Hepatocyte (in vitro differentiated cells): ENCODE measurements at places on chromosomes 11 and 22.

DNA sequence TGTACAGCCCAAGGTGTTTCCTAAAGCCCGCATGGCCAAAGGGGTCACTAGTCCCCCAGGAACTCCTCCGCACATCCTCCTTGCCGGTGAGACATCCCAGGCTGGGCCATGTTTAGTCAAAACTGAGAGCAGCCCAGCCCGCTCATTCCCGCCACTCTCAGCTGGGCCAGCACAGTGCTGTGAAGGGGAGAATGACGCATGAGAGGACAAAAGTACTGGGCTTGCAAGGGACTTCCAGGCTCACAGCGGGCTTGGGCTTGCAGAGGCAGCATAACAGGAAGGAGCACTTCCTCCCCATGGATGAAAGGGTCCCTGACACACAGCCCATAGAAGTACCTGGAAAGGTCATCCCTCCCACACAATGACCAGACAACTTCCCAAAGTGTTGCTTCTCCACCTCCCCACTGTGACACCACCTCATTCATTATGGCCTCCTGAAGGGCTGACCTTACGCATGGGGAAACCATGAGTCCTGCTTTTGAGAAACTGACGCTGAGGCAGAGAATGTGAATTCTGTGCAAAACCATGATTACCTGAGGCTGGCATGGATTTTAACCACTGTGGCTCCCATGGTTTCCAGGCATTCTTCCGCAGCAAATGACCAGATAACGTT lies 19.1 kb downstream of the ETS1 start:
- no peak overlapping the region for H3K4me3 ChIP-seq
- H3K4me1 ChIP-seq: no peaks in the 10 kb centered on the region
- DNase-seq: no peak
- H3K36me3 ChIP-seq: no peaks in the 10 kb centered on the region
- no peak overlapping the region for H3K27ac ChIP-seq

GRCh38 chr11:61491736-61492395 lies 16.7 kb upstream of the LRRC10B start:
- no peak overlapping the region for H3K4me3 ChIP-seq
- no peak overlapping the region for H3K27ac ChIP-seq
- peaks cover 24% of the 10 kb centered on the region for H3K4me1 ChIP-seq
- DNase-seq: no peak
- H3K36me3 ChIP-seq: no peaks in the 10 kb centered on the region
- no peaks in the 10 kb centered on the region for H3K27me3 ChIP-seq

DNA sequence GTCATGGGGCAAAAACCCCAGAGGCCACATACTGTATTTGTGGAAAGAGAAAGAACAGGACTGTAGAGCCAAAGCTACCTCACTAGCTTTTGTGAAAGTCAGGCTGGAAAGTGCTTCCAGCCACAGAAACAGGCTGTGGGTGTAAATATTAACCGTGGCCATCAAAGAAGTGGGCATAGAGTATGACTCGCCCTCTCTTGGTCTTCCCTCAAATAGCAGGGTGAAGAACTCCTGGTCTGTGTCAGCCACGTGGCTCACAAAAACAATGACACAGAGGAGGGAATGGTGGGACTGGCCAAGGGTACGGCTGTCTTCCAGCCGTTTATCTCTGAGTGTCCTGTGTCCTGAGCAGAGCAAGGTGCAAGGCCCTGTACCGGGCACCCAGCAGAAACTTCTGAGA lies 37.6 kb upstream of the UBASH3B start:
- H3K4me1 ChIP-seq: no peaks in the 10 kb centered on the region
- H3K27me3 ChIP-seq: no peaks in the 10 kb centered on the region
- DNase-seq: no peak
- H3K36me3 ChIP-seq: no peaks in the 10 kb centered on the region
- no peak overlapping the region for H3K4me3 ChIP-seq
- H3K27ac ChIP-seq: no peak overlapping the region

- no peaks in the 10 kb centered on the region for H3K27me3 ChIP-seq
- no peak overlapping the region for H3K27ac ChIP-seq
- H3K4me1 ChIP-seq: peaks cover 5% of the 10 kb centered on the region
- DNase-seq: no peak
- H3K36me3 ChIP-seq: no peaks in the 10 kb centered on the region
- no peak overlapping the region for H3K4me3 ChIP-seq
Measured at GRCh38 chr11:2167141-2168045, 4.2 kb downstream of the TH start.

DNA sequence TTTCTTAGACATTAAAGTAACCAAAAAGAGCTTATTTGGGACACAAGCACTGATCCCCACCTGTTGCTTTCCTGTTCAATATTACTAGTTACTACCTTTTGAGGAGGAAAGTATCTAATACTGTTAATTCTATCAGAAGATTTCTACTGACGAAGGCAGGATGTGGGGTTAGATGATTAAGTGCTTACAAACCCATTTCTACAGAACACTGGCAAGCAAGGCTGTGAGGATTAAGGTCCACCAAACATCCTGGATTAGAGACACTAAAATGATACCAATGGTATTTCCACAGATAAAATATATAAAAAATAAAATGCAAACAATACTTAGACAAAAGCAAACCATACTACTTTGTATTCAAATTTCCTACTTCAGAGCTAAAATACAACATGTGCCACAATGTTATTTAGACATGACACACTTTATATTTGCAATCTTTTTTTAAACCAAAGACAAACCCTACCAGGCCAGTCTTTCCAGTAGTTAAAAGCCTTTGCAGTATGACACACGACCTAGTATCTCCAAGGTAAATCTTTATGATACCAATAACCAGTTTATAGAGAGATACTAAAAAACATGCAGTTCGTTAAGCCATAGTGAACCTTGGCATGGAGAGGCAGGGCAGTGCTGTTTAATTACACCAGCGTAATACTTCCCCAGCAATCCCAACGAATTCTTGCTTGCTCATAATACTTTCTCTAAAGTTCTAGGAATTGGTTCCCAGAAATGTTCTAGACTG lies 71.2 kb upstream of the TP53AIP1 start:
- H3K4me1 ChIP-seq: peaks cover 4% of the 10 kb centered on the region
- H3K36me3 ChIP-seq: no peaks in the 10 kb centered on the region
- DNase-seq: peak; percentile 54

DNA sequence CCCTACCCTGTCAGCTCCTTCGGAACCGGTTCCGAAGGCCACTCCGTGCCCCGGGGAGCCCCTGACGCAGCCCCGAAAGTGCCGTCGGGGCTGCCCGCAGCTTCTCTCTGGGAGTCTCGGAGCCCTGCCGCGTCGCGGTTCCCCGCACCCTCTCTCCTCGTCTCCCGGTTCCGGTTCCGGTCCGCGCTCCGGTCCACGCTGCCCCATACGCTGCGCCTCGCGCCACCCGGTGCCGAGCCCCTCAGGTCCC lies 618 bp downstream of the MTA2 start:
- H3K4me3 ChIP-seq: peak overlapping the region; percentile 39
- DNase-seq: no peak
- H3K27ac ChIP-seq: peak overlapping the region; percentile 92
- no peaks in the 10 kb centered on the region for H3K27me3 ChIP-seq

- H3K27me3 ChIP-seq: no peaks in the 10 kb centered on the region
- peaks cover 29% of the 10 kb centered on the region for H3K4me1 ChIP-seq
- H3K4me3 ChIP-seq: no peak overlapping the region
- no peak for DNase-seq
Measured at GRCh38 chr11:45267652-45268299, 18.4 kb downstream of the SYT13 start.

DNA sequence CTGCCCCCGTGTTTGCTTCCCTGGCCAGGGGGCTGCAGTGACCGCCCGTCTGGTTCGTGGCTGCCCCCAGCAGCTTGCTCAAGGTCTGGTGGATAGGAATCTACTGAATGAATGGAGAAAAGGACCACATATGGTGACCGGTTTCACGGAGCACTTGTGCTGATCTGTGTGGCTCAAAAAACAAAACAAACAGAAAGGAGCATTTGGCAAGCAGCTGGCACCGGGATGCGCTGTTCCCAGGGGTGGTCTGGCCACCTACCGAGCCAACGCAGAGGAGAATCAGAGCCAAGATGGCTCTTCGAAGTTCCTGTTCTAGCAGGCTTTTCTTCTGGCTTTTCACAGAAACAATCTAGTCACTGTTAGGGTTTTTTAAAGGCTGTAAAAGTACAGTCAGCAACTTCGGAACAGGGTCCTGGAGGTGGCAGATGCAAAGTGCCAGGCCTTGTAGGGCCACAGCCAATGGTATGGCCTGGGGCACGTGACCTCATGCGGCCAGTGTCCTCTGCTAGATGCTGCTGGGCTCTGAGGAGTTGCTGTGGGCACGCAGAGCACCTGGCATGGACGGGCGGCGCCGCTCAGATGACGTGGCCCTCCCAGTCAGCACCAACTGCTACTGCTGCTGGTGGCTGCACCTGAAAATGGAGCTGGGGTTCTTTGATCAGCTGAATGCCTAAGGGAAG lies 27.3 kb upstream of the PACSIN2 start:
- H3K4me3 ChIP-seq: no peak overlapping the region
- H3K27ac ChIP-seq: peak overlapping the region; percentile 51
- no peak for DNase-seq
- no peaks in the 10 kb centered on the region for H3K4me1 ChIP-seq
- no peaks in the 10 kb centered on the region for H3K36me3 ChIP-seq
- no peaks in the 10 kb centered on the region for H3K27me3 ChIP-seq
